Left ventricle myocardium inferior (tissue), 1 donor: ENCODE measurements at places on chromosomes 4 and X.

DNA sequence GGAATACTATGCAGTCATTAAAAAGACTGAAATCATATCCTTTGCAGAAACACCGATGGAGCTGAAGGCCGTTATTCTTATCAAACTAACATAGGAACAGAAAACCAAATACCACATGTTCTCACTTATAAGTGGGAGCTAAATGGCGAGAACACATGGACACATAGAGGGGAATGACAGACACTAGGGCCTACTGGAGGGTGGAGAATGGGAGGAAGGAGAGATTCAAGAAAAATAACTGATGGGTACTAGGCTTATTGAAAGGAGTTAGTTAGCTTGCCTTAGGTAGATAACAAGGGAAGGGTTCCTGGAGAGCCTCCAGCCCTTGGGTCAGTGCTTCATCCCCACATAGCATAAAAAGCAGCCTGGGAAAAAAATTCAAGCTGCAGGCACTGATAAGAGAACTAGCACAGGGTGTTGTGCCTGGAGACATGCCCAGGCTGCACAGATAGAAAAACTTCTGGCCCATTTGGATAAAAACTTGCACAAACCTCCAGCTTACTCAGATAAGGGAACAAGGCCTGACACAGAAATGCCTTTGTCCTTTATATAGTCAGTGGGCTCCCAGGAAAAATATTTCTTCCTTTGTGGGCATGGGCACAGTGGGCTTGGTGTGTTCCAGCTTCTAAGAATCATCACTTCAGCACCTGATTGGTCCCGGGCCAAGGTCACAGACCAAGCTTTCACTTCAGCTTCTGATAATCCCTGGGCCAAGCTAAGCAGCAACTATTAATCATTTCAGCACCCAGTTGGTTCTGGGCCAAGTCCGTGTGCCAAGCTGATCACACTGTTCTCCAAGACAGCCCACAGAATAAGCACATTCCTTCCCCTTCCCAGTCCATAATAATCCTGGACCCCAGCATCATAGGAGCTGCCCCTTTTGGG lies 23.1 kb upstream of the PWWP3B start:
- DNase-seq = peak; percentile 32

GRCh38 chrX:7223271-7223670 lies 75.3 kb upstream of the PUDP start:
- DNase-seq = no peak

GRCh38 chr4:188218392-188218791 lies 79.2 kb downstream of the TRIML1 start:
- DNase-seq = no peak

DNA sequence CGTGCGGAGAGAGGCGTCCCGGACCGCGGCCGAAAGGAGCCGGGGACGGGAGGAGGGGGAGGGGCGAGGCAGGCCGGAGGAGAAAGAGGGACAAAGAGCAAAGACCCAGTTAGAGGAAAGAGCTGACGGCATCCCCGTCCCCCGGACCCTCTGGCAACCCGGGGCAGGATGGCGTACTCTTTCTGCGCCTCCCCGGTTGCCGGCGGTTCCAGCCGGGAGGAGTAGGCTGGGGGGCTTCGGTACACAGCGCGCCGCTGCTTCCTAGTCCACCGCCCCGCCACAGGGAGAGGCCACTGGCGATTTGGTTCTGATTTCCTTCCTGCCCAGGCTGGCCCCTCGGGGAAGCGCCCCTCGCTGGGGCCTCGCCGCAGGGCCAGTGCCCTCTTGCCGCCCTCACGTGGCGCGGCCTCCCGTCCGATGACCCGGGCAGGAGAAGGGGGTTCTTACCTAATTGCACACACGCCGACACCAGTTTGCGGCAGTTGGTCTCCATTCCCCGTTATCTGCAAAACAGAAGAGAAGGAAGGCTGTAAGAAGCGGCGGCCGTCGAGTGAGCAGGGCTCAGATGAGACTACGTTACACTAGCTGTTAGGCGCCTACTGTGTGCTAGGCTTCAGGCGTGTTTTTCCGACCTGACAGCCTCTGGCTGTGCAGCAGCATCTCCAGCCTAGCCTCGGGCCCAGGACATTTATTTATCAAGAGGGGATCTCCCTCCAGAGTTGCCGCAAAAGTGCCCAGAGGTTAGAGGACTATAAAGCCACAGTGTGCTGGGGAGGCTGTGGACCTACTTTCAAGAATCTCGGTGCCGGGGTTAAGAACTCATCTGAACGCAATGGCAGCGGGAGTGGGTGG lies 9.9 kb upstream of the PITX2 start:
- DNase-seq = no peak

DNA sequence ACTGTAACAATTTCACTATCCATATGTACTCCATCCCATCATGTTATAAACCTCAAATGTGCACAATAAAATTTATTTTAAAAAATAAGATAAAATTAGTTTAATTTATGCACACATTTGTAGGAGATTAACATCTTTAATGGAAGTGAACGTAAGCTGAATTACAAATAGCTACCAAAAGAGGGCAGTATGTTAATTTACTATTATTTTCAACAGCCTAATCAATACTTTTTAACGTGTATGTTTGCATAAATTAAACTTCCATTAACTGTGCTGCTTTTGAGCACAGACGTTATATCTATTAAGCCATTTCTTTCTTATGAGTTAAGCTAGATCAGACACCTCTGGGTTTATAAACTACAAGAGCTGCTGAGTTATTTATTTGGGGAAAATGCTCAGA lies 56.5 kb upstream of the PHKA2 start:
- DNase-seq = no peak

GRCh38 chr4:150366487-150366999 lies 215.4 kb upstream of the MAB21L2 start:
- no peak for DNase-seq

- no peak for DNase-seq
Measured at GRCh38 chr4:26692014-26692726, 108.3 kb downstream of the TBC1D19 start.

GRCh38 chr4:158322109-158322508 lies 111.8 kb downstream of the TMEM144 start:
- DNase-seq = no peak

GRCh38 chr4:158823461-158823873 lies 54.6 kb downstream of the FNIP2 start:
- no peak for DNase-seq

GRCh38 chrX:68723491-68724155 lies 76.2 kb downstream of the STARD8 start:
- DNase-seq = no peak

GRCh38 chr4:109278594-109279031 lies 23.8 kb downstream of the COL25A1 start:
- no peak for DNase-seq

- DNase-seq = no peak
Measured at GRCh38 chr4:6424425-6424824, 48.0 kb downstream of the PPP2R2C start.

GRCh38 chr4:136909626-136910025 lies 622.7 kb downstream of the PCDH18 start:
- DNase-seq = no peak

DNA sequence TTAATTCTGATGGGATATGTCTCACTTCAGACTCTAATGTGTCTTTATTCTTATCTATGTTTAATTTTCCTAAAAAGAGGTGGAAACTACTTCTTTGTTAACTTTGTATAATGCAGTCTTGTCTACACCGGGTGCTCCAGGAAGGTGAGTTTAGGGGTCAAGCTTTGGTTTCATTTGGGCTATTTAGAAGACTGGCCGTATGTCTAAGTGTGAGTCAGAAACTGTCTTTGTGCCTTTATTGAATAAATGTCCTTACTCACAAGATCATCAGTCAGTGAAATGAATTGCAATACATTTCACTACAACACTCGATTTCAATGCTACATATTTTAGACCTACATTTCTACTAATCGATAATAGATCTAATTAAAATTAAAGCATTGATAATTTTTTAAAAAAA lies 56.2 kb downstream of the PROM1 start:
- DNase-seq = no peak

GRCh38 chr4:16199093-16199492 lies 27.2 kb downstream of the TAPT1 start:
- no peak for DNase-seq

- DNase-seq = no peak
Measured at GRCh38 chr4:150931005-150931404, 84.1 kb downstream of the LRBA start.

DNA sequence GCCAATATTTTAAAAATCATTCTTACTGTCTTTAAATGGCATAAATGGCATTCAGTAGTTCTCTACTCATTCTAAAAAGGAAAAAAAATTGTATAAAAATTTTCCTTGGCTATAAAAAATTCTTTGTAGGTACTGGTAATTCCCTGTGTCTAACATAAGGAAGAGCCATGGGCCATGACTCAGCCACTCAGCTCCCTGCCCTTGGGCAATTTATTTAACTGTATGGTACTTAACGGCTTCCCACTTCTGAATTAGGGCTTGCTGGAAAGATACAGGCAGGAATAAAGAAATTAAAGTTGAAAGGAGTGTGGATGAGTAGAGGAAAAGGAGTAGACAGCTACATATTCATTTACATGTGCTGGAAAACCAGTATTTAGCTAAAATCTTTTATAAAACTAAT lies 30.6 kb downstream of the ABHD18 start:
- no peak for DNase-seq

- no peak for DNase-seq
Measured at GRCh38 chr4:82419451-82419850, 10.8 kb downstream of the HNRNPDL start.

- DNase-seq = no peak
Measured at GRCh38 chrX:93468075-93468474, 205.3 kb downstream of the NAP1L3 start.

GRCh38 chr4:135368831-135369230 lies 1167.2 kb upstream of the PABPC4L start:
- DNase-seq = no peak

- no peak for DNase-seq
Measured at GRCh38 chrX:65600106-65600505, 65.5 kb upstream of the LAS1L start.

DNA sequence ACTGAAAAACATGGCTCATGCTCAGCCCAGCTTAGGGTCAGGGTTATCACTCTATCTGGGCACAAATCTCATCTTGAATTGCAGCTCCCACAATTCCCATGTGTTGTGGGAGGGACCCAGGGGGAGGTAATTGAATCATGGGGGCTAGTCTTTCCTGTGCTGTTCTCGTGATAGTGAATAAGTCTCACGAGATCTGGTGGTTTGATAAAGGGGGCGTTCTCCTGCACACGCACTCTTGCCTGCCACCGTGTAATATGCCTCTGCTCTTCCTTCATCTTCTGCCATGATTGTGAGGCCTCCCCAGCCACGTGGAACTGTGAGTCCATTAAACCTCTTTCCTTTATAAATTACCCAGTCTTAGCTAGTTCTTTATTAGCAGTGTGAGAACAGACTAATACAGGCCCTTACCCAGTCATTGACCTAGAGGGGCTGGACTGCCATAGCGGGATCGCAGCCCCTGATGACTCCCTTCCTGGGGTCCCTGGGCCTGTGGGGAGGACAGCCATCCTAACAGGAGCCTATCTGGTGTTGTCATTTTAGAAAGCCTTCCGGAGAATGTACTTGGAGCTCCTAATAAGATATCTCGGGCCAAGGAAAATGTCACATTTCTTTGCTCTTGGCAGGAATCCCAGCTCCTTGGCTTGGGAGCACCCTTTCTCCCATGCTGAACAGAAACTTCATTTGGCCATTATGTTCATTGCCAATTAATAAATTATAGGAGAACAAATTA lies 112.6 kb downstream of the PHKA2 start:
- DNase-seq = no peak

GRCh38 chr4:20614816-20615215 lies 85.4 kb upstream of the PACRGL start:
- no peak for DNase-seq

GRCh38 chr4:99991741-99992140 lies 41.7 kb upstream of the H2AZ1 start:
- DNase-seq = no peak

DNA sequence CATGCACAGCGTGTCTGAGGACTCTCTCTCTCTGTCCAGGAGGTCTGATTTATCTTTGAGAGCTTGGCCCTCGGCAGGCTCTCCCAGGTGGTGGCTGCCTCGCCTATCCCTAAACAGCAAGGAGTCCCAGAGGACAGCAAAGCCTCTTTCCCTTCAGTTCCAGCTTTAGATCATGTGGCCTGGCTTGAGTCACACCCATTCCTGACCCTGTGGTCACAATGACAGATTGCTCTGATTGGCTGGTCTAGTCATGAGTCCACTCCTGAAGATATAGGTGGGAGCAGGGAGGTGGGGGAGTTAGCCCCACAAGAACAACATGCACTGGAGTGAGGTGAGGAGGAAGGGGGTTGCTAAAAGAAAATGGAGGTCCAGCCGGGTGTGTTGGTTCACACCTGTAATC lies 12.1 kb upstream of the PORCN start:
- DNase-seq = no peak

GRCh38 chrX:100980608-100981497 lies 11.3 kb downstream of the ARL13A start:
- no peak for DNase-seq

- peak; percentile 54 for DNase-seq
Measured at GRCh38 chrX:136162827-136163570, 15.7 kb downstream of the FHL1 start.

- DNase-seq = no peak
Measured at GRCh38 chr4:52664479-52664878, 5.4 kb upstream of the USP46 start.

- no peak for DNase-seq
Measured at GRCh38 chr4:33111117-33111516, 2390.9 kb downstream of the PCDH7 start.

DNA sequence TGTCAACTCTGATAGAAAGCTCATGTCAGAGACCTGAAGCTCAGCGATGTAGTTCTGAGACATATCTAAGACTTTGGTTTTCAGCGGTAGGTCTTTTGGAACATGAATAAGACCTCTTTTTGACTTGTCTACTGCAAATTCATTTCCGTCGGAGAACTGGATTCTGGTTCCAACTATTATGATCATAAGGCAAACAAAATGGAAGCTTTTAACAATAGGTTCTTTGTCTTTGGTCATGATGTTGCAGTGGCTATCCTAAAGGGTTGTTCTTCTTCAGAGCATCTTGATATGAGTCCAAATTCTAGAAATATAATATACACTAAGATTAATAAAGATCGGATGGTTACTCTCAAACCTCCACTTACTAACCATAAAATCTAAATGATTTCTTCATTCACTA lies 24.6 kb upstream of the TLR1 start:
- DNase-seq = no peak

- no peak for DNase-seq
Measured at GRCh38 chrX:53481093-53481492, 46.9 kb upstream of the HSD17B10 start.

DNA sequence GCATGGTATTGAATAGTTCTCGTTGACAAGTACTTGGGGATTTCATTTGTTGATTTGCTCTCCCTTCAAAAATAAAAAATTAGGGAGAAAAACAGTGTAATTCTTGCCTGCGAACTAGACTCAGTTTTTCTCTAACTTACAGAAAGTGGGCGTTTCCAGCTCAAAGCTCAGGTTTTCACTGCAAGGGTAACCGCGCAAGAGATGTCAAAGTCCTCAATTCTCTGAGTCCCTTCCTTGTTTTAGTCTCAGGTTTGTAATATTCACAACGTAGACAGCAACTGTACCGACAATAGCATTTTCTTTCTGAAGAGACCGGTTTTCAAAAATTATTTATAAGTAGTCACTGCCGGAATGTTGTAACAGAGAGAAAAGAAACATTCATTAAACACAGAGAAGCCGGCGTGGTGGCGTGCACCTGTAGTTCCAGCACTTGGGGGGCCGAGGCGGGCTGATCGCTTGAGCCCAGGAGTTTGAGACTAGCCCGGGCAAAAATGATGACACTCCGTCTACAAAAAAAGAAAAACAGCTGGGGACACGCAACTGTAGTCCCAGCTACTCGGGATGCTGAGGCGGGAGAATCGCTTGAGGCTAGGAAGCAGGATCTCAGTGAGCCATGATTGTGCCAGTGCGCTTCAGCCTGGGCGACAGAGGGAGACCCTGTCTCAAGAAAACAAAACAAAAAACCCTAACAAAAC lies 774 bp downstream of the ZCCHC4 start:
- DNase-seq = no peak

- no peak for DNase-seq
Measured at GRCh38 chr4:41334182-41334581, 77.5 kb downstream of the UCHL1 start.
